Activated CD8-positive, alpha-beta T cell treated with anti-CD3 and anti-CD28 coated beads, Interleukin-2, amount 10 ng/mL, durations not matched to agents 7 days and 5 days (primary cell): ENCODE measurements at places on chromosomes 3 and 15.

DNA sequence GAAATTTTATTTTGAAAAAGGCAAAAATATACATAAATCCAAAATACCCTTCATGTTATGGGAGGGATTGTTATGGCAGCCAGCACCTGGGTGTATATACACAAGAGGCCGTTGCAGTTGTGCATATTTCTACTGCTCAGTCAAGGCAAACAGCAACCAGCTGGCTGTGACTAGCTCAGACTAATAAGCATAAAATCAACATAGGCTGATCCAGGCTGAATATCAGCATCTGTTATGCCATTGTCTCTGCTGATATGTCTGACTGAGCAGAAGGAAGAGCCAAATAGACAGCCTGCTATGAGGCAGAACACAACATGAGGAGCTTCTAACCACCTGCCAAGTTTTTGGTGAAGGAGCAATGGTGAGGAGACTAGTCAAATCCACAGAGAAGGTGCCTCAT lies 457.5 kb upstream of the ALCAM start:
- no peak for DNase-seq

DNA sequence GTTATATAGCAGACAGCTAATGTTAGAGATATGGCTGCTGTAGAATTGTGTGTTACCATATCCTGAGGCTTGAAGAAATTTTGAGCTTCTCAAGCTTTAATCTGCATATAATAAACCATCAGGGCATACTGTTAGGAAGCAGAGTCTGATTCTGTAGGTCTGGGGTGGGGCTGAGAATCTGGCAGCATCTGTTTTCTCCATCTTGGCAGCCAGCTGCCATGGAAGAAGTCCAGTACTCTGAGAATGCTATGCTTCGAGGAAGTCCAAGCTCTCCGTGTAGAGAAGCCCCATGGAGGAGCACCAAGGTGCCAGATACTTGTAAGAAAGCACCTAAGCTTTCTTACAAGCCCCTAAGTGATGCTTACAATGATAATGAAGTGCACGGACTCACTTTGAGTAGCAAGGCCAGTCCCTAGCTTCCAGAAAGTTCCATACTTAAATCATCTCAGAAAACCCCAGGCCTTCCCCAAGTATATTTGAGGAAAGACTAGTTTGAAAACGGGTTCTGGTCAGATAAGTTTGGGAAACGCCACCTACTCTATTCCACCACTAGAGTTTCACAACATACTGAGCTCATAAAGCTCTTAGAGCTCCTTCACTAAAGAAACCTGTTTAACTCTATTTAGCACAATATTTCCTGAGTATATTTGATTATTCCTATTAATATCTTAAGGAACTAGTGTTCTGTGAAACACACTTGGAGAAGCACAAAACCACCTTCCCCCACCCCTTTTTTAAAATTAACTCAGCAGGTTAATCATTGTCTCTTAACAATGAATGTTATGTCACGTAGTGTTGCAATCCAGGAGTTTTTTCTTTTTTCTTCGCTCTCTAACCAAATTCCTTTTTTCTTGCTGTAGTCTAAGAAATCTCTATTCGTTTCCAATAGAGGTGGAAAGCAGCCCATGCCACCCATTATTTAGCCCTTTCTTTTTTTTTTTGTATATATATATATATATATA lies 59.9 kb upstream of the RASGRP1 start:
- no peak for DNase-seq

DNA sequence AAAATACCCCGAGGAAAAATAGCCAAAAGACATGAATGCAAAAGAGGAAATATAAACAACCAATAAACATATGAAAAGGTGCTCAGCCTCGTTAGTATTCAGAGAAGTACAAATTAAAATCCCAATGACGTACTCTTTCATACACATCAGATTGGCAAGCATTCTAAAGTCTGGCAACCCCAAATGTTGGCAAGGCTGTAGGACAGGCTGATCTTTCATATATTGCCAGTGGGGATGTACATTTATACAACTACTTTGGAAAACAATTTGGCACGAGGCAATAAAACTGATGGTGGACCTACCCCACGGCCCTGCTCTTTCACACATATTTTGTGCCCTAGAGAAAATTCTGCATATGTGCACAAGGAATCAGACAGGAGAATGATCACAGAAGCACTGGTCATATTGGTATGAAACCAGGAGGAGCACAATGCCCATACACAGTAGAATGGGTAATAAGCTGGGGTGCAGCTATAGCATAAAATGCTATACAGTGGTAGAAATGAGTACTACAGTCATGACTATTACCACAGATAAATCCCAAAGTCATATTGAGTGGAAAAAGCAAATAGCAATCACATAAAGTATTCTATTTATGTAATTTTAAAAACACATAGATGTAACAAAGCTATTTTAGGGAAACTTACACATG lies 176.0 kb upstream of the SLC24A5 start:
- DNase-seq = no peak

DNA sequence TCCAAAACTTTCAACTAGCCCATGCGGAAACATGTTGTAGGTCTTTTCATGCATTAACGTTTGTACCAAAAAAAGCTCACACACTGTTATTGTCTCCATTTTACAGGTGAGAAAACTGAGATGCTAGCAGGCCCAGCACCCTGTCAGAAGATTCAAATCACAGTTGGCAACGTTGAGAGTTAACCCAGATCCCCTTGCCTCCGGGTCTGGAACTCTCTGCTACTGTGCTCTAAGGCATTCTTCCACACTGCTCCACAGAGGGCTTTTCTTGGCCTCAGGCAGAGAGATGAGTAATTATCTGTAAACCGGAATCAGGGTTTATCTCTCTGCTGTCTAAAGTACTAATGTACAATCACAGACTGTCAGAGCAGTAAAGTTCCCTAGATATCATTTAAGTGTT lies 186.0 kb upstream of the LPP start:
- no peak for DNase-seq

GRCh38 chr15:89186803-89187202 lies 34.6 kb downstream of the RLBP1 start:
- DNase-seq = no peak

- peak; percentile 30 for DNase-seq
These were observed 27.0 kb downstream of the VIPR1 start for GRCh38 chr3:42529468-42529867.

- peak; percentile 32 for DNase-seq
These were observed 4.3 kb downstream of the DNASE1L3 start for GRCh38 chr3:58206406-58207011.

DNA sequence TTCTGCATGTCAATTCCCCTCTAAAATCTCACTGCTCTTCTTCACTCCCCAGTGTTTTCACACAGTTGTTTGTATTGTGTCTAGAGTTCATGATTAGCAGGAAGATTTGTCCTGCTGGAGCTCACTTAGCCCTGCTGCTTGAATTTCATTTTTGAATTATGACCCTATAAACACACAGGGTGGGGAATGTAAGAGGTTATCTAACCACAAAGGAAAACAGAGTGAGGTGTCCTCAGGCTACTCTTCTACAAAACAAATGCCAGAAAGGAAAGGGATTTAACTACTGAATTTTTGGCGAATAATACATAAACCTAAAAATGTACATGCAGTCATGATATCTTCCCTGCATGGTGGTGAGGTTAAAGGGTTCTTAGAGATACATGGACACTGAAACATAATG lies 215.1 kb upstream of the CNTN4 start:
- DNase-seq = no peak

- no peak for DNase-seq
These were observed 468.0 kb upstream of the TBL1XR1 start for GRCh38 chr3:177665122-177665808.

DNA sequence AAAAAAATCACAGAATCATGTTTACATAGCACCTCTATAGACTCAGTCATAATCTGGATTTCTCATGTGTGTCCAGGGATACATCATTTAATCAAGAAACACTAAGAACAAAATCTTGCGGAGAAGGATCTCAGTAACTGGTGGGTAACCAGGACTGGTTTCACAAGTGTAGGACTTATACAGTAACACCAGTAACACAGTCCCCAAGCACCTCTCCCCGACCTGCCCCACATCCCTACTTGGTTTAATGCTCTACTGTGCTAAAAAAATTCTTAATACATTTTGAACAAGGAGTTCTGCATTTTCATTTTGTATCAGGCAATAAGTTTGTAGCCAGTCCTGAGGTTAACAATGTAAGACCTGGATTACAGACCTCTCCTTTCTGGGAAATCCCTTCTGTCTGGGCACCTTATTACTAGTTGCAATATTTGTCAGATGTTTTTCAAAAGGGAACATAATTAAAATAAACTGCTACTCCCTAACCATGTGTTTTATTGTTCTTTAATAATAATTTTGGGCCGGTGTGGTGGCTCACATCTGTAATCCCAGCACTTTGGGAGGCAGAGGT lies 57.6 kb upstream of the BBX start:
- no peak for DNase-seq

GRCh38 chr15:90654233-90655136 lies 62.7 kb upstream of the BLM start:
- peak; percentile 64 for DNase-seq

- DNase-seq = no peak
These were observed 194.8 kb upstream of the DPH6 start for GRCh38 chr15:35740761-35741160.

- DNase-seq = no peak
These were observed 26.1 kb upstream of the BHLHE40 start for GRCh38 chr3:4953119-4953518.

- no peak for DNase-seq
These were observed 77.7 kb downstream of the OCA2 start for GRCh38 chr15:28021281-28022039.

DNA sequence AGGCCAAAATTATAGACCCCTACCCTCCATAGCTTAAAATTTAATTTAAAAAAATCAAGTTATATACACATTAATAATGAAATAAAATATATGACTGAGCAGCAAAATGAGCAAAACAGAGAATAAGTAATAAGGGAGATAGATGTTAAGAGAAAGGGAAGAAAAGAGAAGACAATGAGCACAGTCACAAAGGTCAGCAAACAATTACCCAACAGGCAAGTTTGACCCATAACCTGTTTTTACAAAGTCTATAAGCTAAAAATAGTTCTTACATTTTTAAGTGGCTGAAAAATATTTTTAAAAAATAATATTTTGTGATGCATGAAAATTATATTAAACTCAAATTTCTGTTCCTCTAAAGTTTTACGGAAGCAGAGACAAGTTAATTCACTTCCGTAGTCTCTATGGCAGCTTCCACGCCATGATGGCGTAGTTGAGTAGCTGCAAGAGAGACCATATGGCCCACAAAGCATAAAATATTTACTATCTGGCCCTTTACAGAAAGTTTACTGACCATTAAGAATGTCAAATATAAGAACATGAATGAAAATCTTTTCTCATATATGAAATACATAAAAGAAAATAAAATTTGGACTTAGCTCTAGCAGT lies 47.5 kb downstream of the ACAP2 start:
- no peak for DNase-seq

DNA sequence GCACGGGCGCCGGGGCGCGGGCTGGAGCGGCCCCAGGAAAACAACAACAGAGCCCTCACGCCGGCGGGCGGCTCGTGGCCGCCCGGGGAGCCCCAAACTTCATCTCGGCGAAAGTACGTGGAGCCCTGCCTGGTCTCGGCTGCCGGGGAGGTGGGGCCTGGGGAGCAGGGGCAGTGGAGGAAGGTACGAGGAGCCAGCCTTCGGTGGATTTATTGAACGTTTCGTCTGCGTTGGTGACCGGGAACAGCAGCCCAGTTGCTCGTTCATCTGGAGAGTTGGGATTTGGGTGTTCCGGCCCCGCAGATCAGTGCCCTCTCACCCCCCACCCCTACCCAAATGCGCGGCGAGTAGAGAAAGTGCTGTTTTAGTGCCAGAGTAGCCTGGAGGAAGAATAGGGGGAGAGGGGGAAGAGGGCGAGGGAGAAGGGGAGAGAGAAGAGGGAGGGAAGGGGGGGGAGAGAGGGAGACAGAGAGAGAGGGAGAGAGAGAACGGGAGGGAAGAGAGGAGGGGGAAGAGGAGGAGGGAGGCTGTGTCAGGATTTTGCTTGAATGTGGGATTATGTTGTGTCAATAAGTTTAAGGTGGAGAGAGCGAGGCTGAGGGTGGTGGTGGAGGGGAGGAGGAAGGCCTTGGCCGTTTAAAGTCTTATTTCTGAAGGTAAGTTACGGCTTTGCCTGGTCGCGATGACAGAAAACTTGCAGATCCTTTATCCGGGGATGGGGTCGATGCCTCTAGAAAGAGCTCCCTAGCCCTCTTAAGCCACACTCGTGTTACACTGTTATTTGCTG lies 970 bp downstream of the BBX start:
- DNase-seq = peak; percentile 62

GRCh38 chr3:6679510-6679909 lies 181.4 kb upstream of the GRM7 start:
- no peak for DNase-seq

DNA sequence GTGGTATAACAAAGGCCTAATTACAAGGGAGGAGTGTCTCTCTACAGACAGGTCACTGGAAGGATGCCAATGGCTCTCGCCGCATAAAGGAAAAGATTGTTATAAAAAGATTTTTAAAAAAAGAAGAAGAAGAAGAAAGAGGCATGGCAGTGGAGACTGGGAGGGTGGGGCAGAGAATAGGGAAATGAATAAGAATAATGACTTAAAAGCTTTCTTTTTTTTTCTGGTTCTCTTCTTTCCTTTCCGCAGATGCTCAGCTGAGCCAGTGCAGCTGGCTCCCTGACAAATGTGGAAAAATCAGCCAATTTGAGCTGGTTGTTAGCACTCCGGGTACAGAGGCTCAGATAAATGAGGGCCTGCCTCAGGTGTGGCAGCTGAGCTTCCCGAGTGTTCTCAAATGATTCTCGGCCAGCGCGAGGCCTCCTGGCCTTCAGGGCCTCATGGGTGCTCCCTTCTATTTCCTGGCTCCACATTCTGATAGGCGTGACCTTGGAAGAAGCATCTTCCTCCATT lies 234.1 kb downstream of the RORA start:
- DNase-seq = no peak

DNA sequence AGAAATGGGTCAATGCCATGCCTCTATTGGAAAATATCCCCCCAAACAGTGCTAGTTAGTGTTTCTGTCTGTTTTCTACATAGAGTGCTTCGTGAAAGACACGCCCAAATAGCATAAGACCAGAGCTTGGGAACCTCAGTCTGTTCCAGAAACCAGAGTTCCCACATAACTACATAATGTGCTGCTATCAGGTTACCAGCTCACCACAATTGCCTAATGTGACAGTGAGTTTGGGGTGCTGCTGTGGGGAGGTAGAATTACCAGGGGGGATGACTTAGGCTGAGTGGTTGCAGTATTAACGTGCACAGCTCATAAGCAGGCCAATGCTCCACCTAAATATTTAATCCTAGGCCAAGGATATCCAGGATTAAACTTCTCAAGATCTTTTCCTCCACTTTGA lies 39.2 kb downstream of the DUT start:
- DNase-seq = no peak

DNA sequence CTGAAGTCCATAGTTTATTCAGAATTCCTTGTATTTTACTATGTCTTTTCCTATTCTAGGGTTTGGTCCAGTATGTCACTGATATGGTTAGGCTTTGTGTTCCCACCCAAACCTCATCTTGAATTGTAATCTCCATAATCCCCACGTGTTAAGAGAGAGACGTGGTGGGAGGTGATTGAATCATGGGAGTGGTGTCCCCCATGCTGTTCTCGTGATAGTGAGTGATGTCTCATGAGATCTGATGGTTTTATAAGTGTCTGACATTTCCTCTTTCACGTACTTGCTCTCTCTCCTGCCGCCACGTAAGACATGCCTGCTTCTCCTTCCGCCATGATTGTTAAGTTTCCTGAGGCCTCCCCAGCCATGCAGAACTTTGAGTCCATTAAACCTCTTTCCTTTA lies 6.6 kb upstream of the TEX9 start:
- no peak for DNase-seq
